ENCODE measurements at places on chromosomes 16 and 17. TPM values are rescaled to one million over a fixed set of nuclear protein-coding genes. Genes with fewer than 3 reads are reported as not detected.

Gene IRX3
- 1.3 TPM for total RNA-seq

Gene TBX4
- total RNA-seq = 9.8 TPM

Gene FA2H
- total RNA-seq = 0.26 TPM

GRCh38 chr16:3804426-3805016 lies 76.0 kb downstream of the CREBBP start:
- no peak for DNase-seq

DNA sequence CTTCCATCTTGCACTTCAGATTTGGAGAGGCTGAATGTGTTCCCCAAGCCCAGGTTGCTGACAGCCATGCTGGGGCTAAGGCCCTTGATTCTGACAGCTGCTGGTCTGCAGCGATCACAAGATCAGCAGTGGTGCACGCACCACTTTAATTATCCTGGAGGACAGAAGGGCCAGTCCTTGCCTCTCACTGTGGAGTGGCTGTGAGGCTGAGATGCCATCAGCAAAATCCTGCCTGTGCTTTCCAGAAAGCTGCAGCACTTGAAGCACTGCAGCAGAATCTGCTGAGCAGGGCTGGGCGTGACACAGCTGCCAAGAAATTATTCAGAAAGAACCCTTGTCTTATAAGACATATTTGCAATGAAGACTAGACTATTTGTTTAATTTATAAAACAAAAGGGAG lies 37.1 kb downstream of the NUP93 start:
- DNase-seq = no peak

DNA sequence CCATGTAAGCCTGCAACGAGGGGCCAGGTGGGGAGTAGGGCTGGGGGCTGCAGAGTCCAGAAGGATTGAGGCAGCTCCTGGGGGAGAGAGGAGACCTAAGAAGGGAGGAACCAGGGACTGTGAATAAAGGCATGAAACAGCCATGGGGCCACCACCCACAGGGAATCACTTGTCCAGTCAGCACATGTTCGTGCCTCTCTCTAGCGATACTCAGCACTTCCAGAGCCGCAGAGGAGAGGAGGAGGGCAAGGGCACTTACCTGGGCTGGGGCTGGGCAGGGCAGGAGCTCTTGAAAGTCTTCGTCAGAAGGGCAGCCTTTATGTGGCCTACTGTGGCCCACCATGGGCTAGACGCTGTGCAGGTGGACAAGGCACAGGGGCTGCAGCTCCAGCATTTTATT lies 24.2 kb downstream of the CACNA1G start:
- no peak for DNase-seq

All from urinary bladder (tissue), 4 donors.